GM13977 (cell line): ENCODE measurements at places on chromosomes 16 and 17.

DNA sequence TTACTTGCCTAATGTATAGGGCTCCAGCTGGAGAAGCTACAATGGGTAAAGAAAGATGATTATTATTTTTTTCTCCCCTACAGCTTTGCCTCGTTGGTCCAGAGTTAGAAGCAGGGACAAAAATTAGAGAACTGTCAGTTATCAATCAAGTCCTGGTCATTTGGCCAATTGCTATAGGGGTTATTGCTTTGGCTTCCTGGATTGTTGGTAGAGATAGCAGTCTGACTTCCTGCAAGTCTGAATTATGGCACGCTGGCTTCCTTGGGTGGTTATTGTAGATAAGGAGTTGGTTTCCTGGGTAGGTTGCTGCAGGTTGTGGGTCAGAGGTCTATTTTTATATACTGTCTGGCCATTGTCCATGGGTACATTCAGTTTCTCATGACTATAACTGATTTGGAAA, 84.7 kb upstream of the ELAC2 start:
- no peak for DNase-seq

GRCh38 chr16:47018223-47018891, 44.9 kb upstream of the DNAJA2 start:
- DNase-seq, result peak; percentile 93

- no peak for DNase-seq
Observed at GRCh38 chr16:56102183-56102686, 89.1 kb upstream of the GNAO1 start.

DNA sequence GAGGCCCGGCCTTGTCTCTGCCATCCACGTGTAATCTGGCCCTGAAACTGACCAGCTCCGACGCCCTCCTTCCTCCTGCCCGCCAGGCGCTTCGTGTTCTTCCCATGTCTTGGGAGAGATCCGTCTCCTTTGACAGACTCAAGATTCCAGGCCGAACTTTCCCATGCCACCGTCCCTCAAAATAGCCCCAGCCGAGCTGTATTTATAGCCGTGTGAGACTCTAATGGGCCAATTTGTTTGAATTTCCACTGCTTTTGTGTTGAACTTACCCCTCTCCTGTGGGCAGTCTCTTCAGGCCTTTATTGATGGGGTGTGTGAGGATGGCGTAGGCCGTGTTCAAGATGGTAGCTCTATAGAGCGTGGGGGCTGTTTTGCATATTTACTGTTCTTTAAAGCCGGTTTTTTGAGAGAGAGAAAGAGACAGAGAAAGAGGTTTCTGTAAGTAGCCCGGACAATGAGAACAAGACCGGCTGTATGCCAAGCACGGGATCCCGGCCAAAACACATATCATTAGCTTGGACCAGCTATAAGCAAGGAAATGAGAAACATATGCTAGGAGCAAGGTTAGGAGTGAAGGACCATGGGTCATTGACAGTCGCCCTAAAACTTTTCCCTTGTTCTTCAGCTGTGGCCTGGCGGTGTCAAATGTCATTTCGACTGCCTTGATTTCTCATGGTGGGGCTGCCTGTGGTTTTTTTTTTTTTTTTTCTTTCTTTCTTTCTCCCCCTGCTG, 124.5 kb upstream of the ZFHX3 start:
- no peak for DNase-seq

GRCh38 chr17:33939959-33940358, 315.1 kb upstream of the CCL2 start:
- no peak for DNase-seq

DNA sequence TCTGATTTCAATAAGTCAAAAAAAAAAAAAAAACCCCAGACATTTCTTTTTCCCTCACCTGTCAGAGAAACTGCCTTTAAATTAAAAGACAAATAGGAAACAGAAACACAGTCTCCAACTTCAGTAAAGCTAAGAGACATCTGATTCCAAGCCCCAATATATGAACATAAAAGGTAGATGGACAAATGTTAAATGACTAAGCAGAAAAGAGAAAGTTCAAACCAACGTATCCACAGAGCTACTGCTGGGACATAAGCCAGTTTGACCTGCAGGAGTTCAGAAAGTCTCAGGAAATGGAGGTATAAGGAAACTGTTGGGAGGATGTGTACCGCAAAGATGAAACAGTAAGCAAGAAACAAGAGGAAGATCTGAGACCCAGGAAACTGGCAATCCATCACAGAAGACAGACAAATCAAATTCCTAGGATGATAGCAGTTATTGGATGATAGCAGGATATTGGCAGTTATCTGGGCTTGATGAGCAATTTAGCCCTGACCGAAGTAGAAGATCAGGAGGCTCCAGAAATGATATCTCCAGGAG, 135.0 kb downstream of the BRIP1 start:
- no peak for DNase-seq

DNA sequence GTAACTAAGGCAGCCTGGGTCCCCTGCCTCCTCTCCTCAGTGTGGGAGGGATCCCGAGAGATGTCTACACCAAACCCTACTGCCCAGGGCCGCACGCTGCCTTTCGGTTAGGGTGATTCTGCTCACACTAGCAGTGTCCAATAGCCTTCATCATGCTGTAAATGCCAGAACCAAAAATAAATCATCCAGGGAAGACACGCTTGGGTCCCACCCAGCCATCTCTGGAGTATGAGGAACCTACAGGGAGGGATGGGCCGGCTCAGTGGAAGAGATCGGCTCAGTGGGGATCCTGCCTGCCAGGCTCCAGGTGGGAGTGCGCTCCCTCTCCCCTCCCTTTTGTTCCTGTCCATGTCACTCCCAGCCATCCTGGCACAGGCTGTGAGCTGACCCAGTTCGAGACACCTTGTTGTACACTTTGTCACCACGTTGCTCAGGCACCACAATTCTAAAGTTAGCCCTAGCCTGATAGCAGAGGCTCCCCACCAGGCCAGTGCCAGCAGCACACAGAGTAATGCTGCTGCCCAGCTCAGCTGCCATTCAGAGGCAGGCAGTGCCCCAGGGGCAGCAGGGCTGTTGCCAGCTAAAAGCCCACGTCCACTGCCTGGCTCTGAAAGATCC, 24.5 kb downstream of the PEMT start:
- DNase-seq, result no peak

GRCh38 chr17:10398352-10398751, 23.4 kb downstream of the MYH8 start:
- DNase-seq, result no peak

GRCh38 chr17:47717979-47718621, 14.9 kb upstream of the TBX21 start:
- DNase-seq, result no peak

GRCh38 chr16:50814541-50814940, 72.7 kb downstream of the CYLD start:
- no peak for DNase-seq

DNA sequence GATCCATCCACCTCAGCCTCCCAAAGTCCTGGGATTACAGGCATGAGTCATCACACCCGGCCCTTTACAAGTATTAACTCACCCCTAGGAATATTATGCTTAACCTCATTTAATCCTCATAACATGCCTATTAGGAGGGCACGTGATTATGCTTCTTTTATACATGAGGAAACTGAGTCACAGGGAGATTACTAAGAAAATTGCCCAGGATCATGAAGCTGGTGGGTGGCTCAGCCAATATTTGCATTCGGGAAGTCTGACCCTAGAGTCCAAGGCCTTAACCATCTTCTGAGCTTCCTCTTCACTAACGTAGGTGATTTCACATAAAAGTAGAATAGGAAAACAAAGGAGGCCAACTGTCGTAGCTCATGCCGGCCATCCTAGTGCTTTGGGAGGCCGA, 19.0 kb upstream of the SNN start:
- DNase-seq, result no peak

DNA sequence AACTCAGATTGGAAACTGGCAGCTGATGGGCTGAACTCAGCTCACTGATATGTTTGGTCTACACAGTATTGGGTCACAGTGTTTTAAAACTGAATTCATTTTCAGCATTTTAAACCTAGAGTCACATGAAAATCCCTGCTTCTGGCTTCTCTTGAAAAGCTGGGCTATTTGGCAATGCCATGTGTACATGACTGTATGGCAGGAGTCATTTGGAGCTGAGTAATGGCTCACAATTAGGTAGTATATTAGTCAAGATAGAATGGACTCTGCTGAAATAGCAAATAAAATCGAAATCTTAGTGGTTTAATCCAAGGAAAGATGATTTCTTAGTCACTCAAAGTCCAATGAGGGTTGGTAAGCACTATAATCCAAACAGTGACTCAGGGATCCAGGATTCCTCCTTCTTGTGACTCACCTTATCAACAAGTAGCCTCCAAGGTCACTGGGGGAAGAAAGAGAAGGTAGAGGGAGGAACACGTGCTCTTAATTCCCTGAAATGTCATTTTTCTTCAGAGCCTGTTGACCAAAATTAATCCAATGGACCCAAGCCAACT, 13.9 kb upstream of the PMP22 start:
- DNase-seq, result no peak

DNA sequence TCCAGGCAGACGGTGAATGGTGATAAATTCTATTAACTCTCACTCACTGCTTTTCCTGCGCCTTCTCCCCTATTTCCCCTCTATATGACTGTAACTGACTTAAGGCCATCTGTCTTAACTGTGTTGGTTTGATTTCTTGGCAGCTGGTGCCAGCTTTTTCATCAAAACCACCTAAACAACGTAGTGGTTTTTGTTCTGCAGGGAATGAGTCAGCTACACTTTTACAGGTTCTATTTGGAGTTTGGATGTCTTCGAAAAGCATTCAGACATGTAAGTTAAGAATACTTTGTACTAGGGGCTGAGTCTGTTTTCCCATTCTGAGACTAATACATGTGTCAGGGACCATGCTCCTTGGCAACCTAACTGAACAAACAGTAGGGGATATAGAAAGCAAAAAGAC, 8.5 kb downstream of the REXO5 start:
- no peak for DNase-seq

DNA sequence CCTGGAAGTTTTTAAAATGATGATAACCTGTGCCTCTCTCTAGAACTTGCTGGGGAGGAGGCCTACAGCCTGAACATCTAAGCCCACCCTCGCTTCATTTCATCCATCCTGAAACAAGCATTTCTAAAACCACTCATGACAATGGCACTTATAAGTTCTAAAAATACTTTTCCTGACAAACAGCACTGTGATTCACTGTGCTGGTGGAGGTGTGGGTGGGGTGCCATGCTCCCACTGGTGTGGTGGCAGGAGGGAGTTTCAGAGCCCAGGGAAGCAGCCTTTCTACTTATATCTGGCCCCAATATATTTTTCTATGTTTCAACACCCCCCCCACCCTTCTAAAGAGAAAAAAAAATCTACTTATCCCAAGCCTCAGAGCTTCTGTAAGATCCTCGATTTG, 52.6 kb downstream of the RAB11FIP4 start:
- no peak for DNase-seq

GRCh38 chr17:9974448-9975381, 69.6 kb upstream of the RCVRN start:
- DNase-seq, result no peak

- no peak for DNase-seq
Observed at GRCh38 chr16:57592591-57593003, 35.8 kb upstream of the ADGRG1 start.

- no peak for DNase-seq
Observed at GRCh38 chr17:78107976-78108725, 20.4 kb downstream of the TMC6 start.

- peak; percentile 74 for DNase-seq
Observed at GRCh38 chr17:35368081-35368830, 5.2 kb downstream of the SLFN11 start.

GRCh38 chr16:57539072-57539796, 2.9 kb upstream of the CCDC102A start:
- peak; percentile 57 for DNase-seq

- DNase-seq, result no peak
Observed at GRCh38 chr17:19448341-19449268, 37.6 kb downstream of the RNF112 start.

GRCh38 chr16:56351481-56351880, 73.9 kb downstream of the AMFR start:
- DNase-seq, result no peak

DNA sequence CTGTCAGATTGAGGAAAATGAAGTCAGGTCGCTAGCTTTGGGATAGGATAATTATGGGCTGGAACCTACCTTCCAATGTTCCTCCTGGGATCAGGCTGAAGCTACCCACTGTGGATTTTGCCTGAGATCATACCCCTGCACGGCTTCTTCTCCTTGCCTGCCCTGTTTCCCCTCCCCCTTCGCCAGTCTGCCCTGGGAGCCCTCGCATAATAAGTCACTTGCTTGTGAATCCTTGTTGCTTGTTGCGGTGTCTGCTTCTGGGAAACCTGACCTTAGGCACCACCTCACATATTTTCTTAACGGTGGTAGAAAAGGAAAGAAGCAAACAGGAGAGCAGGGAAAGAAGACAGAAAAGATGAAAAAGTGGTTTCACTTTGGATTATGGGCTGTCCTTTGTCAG, 13.3 kb upstream of the PMP22 start:
- DNase-seq, result no peak

DNA sequence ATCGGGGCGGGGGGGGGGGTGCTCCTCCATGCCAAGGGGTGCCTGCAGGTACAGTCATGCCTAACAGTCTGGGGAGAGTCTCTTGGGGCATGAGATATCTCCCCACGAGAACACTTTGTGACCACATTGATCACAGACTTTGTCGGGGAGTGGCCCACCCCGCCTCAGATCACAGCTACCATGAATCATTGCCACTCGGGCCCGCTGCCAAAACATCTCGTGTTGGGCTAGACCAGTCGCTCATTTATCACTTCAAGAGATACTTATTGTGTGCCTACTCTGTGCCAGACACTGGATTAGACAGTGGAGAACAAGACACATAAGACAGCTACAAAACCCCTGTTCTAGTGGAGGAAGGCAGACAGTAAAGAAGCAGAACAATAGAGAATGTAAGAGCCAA, 72.6 kb downstream of the CLEC16A start:
- no peak for DNase-seq

GRCh38 chr17:67680445-67681224, 37.1 kb upstream of the NOL11 start:
- no peak for DNase-seq

- DNase-seq, result no peak
Observed at GRCh38 chr16:56865394-56866062, 521 bp downstream of the SLC12A3 start.

- DNase-seq, result no peak
Observed at GRCh38 chr16:87207965-87208364, 109.2 kb downstream of the C16orf95 start.
